ENCODE measurements at places on chromosomes 1 and 21.

GRCh38 chr1:208511242-208511860, 267.2 kb upstream of the PLXNA2 start:
- no peak for DNase-seq

DNA sequence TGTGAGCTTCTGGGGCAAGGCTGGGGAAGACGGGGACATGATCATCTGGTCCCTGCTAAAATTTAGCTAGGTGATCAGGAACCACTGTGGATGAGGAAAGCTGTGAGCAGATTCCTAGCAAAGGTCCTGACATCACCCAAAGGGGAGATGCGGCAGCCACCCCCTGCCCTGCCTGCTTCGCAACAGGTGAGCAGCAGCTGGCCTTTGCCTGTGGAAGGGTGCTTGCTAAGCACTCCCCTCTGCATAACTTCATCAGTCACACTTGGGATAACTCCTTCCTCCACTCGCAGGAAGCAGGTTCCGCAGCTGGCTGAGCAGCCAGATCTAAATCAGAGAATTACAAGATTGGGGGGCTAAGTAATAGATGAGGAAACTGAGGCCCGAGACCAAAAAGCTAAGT, 51.2 kb downstream of the KCNN3 start:
- no peak for DNase-seq

GRCh38 chr1:1617516-1617915, 2.2 kb downstream of the MIB2 start:
- no peak for DNase-seq

DNA sequence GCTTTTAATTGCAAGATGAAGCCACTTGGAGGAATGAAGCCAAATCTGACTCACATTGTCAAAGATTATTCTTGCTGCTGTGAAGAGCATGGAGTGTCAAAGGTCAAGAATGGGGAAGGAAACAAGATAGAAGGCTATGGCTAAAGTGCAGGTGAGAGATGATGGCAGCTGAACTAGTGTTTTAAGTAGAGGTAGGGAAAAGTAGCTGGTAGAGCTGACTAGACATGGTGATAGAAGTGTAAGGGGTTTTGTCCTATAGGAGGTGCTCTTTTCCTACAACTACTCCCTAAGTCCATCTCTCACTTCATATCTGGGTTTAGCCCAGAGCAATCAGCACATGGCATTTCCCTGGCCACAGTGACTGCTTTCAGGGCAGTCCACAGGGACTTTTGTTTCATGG, 11.8 kb downstream of the UBE2T start:
- no peak for DNase-seq

GRCh38 chr1:197908716-197909220, 6.3 kb downstream of the C1orf53 start:
- DNase-seq, result no peak

All from NCI-H187 treated with DMSO at 0.1 percent for 48 hours (cell line).